ENCODE measurements at places on chromosomes 4 and X.

GRCh38 chrX:5337160-5337559 lies 891.5 kb downstream of the NLGN4X start:
- no peak for DNase-seq

- no peak for DNase-seq
Measured at GRCh38 chr4:47488706-47489105, 3.6 kb downstream of the ATP10D start.

GRCh38 chr4:4941751-4942150 lies 77.5 kb downstream of the CYTL1 start:
- no peak for DNase-seq

- no peak for DNase-seq
Measured at GRCh38 chr4:53752124-53752523, 160.8 kb upstream of the LNX1 start.

GRCh38 chr4:71445811-71446210 lies 107.0 kb downstream of the SLC4A4 start:
- DNase-seq, result no peak

GRCh38 chrX:10884246-10884645 lies 226.9 kb upstream of the HCCS start:
- DNase-seq, result no peak

DNA sequence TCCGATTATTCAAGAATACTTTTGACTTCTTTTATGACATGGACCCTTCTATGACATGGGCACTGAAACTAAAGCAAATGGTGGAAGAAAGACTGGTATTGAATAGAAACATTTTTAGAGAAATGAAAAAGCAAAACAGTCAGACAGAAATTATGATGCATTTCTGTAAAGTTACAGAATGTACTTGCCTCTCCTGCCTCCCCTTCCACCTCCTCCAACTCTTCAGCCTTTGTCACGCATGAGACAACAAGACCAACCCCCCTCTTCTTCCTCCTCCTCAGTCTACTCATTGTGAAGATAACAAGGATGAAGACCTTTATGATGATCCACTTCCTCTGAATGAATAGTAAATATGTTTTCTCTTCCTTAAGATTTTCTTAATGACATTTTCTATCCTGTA lies 46.3 kb upstream of the HUWE1 start:
- DNase-seq, result no peak
